SHP77 (cell line): ENCODE measurements at places on chromosomes 7 and 10.

GRCh38 chr10:110820321-110820814, 51.4 kb upstream of the PDCD4 start:
- DNase-seq: no peak

- DNase-seq: no peak
Measured at GRCh38 chr10:48878091-48878490, 61.5 kb downstream of the LRRC18 start.

DNA sequence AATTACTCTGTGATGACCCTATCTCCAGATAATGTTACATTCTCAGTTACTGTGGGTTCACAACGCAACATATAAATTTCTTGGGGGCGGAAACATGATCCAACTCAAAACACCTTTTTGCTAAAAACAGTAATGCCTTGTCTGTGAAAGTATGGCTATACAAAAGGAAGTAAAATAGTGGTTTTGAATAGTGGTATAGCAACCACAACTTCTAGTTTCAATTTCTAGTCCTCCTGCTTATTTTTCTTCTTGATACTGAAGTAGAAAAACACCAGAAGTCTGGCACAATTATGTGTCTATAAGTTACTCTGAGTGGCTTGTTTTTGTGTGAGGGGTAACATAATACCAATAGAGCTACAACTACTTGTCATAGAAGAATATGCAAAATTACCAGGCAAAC, 21.5 kb upstream of the ZNF800 start:
- DNase-seq: no peak

DNA sequence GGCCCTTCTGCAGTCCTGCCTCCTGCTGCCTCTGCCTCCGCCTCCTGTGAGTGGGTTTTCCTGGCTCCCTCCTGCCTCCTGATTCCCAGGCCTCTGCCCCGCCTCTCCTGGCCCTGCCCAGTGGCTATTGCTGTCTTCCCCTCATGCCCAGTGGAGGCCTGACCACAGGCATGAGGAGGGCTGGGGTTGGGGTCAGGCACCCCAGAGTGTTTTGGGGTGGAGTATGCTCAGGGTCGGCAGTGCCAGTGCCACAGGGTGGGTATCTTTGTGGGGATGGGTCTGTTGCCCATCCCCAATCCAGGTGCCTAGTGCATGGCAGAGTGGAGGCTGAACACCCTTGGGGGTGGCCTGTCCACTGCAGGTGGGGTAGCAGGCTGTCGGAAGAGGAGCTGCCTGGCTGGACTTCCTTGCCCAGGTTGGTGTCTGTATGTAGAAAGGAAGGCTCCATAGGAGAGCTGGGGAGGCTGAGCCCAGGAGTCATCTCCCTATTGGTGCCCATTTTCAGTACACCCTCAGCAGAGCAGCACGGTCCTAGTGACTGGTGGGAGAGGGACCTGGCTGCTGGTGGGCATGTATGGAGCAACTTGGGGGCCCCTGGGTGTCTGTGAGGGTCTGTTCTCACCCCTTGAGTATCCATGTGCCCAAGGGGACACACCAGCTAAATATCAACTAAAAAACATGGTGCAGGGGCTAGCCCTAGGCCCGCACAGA, 62.2 kb downstream of the ARHGAP22 start:
- DNase-seq: no peak

DNA sequence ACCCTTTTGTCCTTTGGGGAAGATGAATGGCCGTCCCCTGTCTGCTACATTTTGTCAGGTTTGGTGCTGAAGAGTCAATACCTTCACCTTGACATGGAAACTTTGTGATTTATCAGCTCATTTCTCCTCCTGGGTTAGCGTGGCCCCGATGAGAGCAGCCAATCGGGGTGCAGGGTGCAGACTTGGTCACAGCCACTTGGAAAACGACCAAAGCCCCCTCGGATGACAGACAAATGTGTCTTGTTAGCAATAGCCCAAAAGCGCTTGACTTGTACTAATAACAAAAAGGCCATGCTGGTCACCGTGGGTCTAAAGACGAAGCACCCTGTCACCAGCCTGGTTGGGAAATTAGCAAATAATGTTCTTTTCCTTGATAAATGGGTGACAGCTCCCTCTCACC, 103.7 kb downstream of the EBF3 start:
- DNase-seq: no peak

DNA sequence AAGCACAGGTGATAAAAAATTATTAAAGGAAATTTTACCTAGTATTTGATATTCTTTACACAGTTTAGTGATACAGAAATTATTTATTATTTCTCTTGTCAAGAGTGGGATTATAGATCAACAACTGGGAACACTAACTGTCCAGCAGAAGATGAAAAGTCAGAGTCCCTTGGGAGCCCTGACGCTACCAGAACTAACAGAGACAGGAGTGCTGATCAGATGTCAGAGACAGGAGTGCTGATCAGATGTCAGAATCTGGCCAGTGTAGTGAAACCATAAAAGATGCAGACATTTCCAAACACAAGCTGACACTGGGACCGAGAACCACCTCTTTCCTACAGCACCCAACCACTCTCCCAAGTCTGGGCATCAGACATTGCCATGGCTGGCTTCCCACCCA, 828.2 kb downstream of the TNS3 start:
- no peak for DNase-seq

DNA sequence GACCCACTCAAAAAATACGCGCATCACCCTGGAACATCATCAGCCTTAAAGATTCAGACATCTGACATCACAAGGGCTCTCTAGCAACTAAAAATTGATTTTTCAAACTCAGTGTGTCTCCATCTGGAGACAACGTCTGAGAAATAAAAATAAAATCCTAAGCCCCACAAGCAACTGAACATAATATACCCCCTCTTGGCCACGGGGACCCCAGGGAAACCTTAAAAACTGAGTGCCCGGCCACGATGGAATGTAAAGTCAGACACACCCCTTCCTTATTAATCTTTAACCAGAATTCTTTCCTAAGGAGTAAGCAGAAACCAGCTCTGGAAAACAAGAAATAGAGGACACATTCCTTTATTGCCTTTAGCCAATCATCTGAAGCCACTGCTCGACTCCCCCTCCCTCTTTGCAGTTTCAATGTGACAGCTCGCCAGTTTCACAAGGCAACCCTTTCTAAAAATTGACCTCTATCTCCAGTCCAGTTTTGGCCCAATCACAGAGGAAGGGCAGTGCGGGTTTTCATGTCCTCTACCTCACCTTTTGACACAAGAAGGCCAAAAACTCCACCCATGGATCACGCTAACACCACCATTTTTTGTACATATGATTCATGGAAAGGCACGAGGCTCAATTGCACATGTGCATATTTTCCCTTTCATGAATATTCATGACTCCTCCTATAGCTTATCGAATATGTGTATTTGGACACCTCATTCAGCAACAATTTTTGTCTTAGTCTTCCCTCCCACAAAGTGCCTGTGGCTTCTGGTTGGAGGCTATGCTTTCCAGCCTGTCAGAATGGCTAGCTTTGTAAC, 24.2 kb downstream of the IFIT3 start:
- DNase-seq: no peak

DNA sequence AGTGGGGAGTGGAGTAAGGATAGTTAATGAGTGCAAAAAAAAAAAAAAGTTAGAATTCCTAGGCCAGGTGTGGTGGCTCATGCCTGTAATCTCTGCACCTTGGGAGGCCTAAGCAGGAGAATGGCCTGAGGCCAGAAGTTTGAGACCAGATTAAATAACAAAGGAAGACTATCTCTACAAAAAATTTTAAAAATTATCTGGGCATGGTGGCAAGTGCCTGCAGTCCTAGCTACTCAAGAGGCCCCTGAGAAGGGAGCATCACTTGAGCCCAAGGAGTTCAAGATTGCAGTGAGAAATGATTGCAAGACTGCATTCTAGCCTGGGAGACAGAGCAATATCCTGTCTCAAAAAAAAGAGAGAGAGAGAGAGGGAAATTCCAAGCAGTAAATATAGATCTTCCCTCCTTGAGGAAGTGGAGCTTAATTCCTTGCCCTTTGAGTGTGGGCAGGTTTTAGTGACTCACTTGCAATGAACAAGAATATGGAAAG, 19.5 kb upstream of the CSTF2T start:
- no peak for DNase-seq

DNA sequence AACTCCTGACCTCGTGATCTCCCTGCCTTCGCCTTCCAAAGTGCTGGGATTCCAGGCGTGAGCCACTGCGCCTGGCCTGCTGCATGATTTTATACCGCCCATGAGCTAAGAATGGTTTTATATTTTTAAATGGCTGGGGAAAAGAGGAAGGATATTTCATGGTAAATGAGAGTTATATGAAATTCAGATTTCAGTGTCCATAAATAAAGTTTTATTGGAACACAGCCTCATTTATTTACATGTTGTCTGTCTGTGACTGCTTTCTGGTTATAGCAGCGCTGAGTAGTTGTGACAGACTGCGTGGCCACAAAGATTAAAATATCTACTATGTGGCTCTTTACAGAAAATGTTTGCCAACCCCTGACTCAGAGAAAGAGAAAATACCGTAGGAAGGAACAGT, 2.2 kb downstream of the TRRAP start:
- no peak for DNase-seq

- no peak for DNase-seq
Measured at GRCh38 chr10:31580646-31581045, 261.6 kb downstream of the ZEB1 start.

GRCh38 chr10:16193241-16193640, 243.6 kb upstream of the PTER start:
- no peak for DNase-seq

DNA sequence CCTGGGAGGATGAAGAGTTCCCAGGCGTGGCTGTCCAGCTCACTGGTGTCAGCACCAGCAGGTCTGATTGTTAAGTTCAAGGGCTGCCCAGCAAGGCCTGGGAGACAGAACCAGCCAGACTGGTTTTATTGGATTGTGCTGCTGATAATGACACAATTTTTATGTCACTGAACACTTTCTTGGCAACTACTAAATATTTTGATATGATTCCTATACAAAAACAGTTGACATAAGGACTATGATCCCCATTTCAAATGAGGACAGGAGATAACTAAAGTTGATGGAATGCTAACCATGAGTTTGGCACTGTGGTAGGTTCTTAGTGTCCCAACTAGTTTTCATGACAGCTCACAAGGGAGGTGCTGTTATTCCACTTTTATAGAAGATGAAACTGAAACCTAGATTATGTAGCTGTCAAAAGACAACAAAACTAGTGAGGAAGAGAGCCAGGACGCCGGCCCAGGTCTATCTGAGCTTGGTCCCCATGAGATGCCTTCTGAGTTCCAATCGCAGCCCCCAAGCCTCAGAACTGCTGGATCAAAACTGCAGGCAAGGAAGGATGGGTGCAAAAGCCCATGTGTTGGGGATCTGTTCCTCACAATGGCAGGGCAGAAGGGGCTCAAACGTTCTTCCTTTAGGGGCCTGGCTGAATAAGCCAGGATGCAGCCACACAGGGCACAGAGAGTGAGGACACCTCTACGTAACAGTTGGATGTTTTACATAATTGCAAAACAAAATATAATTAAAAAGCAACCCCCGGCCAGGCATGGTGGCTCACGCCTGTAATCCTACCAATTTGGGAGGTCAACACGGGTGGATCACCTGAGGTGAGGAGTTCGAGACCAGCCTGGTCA, 52.8 kb downstream of the COBL start:
- DNase-seq: no peak

DNA sequence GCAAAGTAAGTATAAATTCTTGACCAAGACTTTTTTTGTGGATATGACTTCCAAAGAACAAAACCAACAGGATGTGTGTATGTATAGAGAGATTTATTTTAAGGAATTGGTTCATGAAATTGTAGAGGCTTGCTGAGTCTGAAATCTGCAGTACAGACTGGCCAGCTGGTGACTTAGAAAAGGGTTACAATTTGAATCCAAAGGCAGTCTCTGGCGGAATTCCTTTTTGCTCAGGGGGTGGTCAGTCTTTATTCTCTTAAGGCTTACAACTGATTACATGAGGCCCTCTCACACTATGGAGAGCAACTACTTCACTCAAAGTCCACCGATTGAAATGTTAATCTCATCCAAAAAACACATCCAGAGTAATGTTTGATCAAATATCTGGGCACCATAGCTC, 100.1 kb upstream of the IMMP2L start:
- no peak for DNase-seq

- DNase-seq: no peak
Measured at GRCh38 chr10:123150986-123151736, 3.0 kb upstream of the BUB3 start.

DNA sequence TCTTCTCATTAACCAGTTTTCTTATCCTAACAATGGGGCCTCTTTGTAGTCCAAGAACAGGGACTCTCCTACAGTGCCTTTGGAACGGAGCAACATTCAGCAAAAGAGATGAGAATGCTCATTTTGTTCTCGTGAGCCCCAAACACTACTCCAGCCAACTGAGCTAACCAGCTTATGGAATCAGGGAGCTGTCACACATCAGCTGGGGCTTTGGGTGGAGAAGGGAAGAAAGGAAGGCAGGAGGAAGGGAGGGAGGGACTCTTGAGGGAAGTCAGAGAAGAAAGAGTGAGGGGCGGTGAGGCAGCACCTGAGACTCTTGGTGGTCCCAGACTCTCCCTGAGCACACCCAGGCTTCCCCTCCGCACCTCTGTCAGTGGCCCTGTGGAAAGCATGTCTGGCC, 123.1 kb downstream of the CLEC2L start:
- DNase-seq: no peak

DNA sequence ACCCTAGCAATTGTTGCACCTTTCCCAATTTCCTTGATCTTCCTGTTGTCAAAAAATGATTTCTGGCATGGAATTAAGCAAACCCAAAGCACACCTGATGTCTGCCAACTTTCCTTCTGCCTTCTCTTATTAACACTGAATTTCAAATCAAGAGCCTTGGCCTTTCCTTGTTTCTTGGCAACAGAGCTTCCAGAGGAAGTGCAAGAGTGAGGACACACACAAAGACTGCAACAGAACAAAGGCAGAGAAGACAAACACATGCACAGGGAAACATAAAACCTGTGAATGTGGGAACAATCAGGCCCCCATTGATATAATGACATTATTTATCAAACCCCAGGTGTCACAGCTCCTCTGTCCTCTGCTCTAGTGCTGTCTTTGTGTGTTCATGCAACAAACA, 73.0 kb upstream of the IL6 start:
- no peak for DNase-seq

DNA sequence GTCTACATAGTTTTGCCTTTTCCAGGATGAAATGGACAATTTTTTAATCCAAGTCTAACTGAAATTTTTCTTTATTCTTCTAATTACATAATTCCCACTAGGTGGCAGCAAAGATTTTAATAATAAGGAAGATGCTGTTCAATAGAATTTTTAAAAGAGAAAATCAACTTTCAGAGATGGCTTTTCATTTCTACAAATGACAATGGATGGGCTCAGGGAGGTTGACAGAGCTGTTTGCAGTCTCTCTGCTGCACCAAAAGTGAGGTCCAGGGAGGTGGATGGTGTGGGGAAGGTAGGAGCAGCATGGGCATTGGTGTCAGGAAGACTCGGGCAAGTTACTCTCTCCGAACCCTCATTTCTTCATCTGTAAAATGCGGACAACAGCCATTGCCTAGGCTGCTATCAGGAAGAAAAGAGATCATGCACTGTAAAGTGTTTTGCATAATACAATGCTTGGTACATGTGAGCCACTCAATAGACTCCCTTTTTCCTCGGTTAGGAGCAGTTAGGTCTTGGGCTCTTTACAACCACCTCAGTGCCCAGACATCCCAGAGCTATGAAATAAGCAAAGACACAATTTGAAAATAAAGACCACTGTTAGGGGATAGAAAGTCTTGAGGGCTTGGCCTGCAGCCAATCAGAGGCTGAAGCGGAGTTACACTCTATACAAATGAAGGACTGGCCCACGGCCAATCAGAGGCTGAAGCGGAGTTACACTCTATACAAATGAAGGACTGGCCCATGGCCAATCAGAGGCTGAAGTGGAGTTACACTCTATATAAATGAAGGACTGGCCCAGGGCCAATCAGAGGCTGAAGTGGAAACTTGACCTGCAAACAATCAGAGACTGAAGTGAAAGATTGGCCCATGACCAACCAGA, 107.1 kb downstream of the ABLIM1 start:
- peak; percentile 13 for DNase-seq

GRCh38 chr7:1234049-1234880, 1.6 kb downstream of the UNCX start:
- DNase-seq: no peak
